GM12878 (cell line): ENCODE measurements at places on chromosomes 5 and 9. TPM values are rescaled to one million over a fixed set of nuclear protein-coding genes. Genes with fewer than 3 reads are reported as not detected.

- no peak overlapping the region for H3K4me3 ChIP-seq
- no peaks in the 10 kb centered on the region; the same call in none of the 2 replicates for H3K27me3 ChIP-seq
- no peaks in the 10 kb centered on the region for H3K4me1 ChIP-seq
- no peak for DNase-seq
- no peaks in the 10 kb centered on the region for H3K36me3 ChIP-seq
- no peak overlapping the region for H3K27ac ChIP-seq
These were observed 16.3 kb upstream of the OLFM1 start for GRCh38 chr9:135070964-135071735.

- H3K27ac ChIP-seq, result no peak overlapping the region
- no peak overlapping the region for H3K4me3 ChIP-seq
- DNase-seq, result no peak
- no peaks in the 10 kb centered on the region; the same call in 1 of the 2 replicates for H3K27me3 ChIP-seq
- no peaks in the 10 kb centered on the region for H3K4me1 ChIP-seq
- no peaks in the 10 kb centered on the region for H3K36me3 ChIP-seq
These were observed 24.7 kb downstream of the LHX6 start for GRCh38 chr9:122204055-122204454.

The MAMDC4 gene
- polyA plus RNA-seq, result 2.2 and 2.4 TPM in 2 replicates

- no peaks in the 10 kb centered on the region for H3K36me3 ChIP-seq
- no peak overlapping the region for H3K27ac ChIP-seq
- no peak overlapping the region for H3K4me3 ChIP-seq
These were observed 461.4 kb downstream of the SPATA31D1 start for GRCh38 chr9:82449986-82450385.

GRCh38 chr9:23596913-23597634 lies 229.0 kb downstream of the ELAVL2 start:
- no peaks in the 10 kb centered on the region for H3K4me1 ChIP-seq
- DNase-seq, result no peak
- no peaks in the 10 kb centered on the region for H3K27me3 ChIP-seq
- no peak overlapping the region for H3K4me3 ChIP-seq

The MELK gene
- 79.9 and 81.2 TPM in 2 replicates for polyA plus RNA-seq

GRCh38 chr9:120531683-120532300 lies 48.2 kb downstream of the CDK5RAP2 start:
- H3K27ac ChIP-seq, result no peak overlapping the region
- DNase-seq, result no peak
- no peak overlapping the region for H3K4me3 ChIP-seq
- peaks cover 25% of the 10 kb centered on the region for H3K36me3 ChIP-seq
- H3K27me3 ChIP-seq, result no peaks in the 10 kb centered on the region
